ENCODE measurements at places on chromosomes 5 and 9.

DNA sequence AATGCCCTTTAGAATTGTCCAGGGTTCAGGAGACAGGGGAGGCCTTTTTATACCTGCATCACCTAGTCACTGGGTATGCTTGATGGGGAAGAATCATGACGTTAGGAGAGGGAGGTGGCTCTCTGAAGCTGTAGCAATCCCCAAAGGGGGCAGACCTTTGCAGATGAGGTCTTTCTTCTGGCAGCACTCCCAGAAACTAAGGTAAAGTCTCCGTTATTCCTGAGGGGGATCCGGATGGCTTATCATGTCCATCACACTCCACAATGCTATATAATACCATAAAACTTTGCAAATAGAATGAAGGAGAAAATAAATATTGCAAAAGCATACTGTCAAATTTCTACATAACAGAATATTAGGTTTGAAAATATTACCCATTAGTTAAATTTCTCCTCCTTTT lies 21.5 kb upstream of the CAST start:
- no peak for ATAC-seq

- no peak for ATAC-seq
These were observed 209.0 kb upstream of the RPS23 start for GRCh38 chr5:82487131-82487530.

- ATAC-seq, result no peak
These were observed 88.6 kb downstream of the ZFAND5 start for GRCh38 chr9:72276429-72276828.

- no peak for ATAC-seq
These were observed 19.9 kb upstream of the PRXL2C start for GRCh38 chr9:96674906-96675538.

DNA sequence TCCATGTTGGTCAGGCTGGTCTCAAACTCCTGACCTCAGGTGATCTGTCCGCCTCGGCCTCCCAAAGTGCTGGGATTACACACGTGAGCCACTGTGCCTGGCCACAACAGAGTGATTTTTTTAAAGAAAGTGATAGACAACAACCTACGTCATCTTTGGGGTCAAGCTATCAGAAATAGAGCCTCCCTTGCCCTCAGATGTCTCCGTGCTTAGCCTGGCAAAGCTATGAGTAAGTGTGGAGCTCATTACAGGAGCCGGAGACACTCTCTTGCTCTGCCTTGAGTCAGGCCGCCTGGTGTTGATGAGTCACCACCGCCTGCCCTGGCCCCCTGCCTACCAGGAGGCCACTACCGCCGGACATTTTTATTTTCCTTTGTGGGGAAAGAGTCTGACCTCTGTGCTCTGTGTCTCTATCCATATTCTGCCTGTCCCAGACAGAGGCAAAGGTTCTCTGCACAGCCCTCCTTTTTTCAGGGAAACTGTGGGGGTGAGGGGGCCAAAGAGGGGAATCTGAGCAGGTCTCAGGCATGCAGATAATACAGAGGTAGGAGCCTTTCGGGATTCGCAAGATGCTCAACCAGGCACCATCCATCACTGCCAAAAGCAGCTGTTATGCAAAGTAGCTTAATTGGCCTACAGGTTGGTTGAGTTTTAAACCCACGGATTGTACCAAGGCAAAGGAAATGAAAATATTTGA lies 123.7 kb upstream of the CPEB4 start:
- no peak for ATAC-seq

GRCh38 chr5:117488976-117489500 lies 914.4 kb upstream of the SEMA6A start:
- ATAC-seq, result no peak

DNA sequence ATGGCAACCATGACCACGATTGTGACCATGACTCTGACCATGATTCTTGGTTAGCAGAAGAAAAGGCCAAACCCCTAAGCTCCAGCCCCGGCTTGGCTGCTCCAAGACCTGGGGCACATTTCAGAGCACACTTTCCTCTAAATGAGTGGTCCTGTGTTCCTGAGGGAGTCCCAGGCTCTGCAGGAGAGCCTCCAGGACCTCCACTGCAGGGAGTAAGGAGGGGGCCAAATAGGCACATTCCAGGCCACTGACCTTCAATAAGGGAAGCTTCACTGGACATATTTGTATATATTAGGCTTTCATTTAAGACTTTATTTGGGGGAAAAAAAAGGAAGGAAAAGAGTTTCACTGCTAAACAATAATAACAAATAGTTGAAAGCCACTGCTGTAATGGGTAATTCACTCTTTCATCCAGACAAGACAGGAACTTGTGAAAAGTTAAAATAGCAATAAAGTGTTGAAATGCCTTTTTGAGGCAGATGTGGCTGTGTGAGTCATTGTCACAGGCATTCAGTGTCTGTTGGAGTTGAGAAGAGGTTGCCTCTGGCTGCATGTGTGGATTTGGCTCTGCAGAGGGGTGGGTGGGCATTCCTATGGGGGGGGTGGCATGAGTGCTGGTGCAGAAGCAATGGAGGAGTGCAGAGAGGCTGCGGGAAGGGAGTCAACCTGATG lies 63.9 kb upstream of the TGFBR1 start:
- ATAC-seq, result no peak

GRCh38 chr9:133605856-133606707 lies 3.1 kb downstream of the FAM163B start:
- ATAC-seq, result no peak

- ATAC-seq, result no peak
These were observed 4.5 kb downstream of the BAAT start for GRCh38 chr9:101380295-101380694.

- no peak for ATAC-seq
These were observed 55.4 kb downstream of the HINT1 start for GRCh38 chr5:131109540-131110255.

DNA sequence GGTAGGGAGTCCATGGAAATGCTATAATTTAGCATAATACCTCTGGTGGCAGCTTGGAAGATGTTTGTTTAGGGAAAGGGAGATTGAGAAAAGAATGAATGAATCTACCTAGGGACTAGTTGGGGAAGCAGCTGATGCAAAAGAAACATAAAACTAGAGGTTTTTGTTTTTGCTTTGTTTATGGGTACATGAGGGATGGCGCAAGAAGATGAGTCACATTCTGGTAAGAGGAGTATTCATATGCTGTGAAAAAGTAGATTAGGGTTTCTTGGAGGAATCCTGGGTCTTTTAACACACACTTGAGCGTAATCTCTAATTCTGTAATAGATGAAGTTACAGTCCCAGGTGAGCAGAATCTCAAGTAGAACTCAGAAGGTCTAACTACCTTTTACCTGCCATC lies 17.1 kb downstream of the C9orf43 start:
- ATAC-seq, result no peak

DNA sequence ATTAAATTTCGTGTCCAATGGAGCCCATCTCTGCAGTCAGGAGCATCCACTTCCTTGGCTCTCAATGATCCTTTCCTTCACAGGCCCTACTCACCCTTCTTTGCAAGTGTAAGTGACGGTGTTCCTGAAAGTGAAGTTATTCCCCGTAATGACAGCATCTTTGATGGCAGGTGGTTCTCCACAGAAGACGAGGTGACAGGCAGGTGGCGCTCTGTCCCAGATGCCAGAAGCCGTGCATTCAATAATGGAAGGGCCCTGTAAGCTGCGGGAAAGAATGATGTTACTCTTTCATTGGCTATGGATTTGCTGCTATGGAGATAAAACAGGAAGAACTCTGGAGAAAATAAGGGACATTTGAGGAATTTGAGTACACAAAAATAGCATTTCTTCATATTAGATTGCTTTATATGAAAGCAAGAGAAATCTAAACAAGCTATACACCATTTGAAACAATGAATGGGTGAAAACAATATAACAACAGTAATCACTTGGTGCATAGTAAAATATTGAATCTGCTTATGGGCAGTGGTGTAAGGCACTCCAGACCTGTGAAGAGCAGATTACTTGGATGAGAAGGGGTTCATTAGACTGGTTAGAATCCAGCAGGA lies 89.9 kb upstream of the TXNDC8 start:
- no peak for ATAC-seq

DNA sequence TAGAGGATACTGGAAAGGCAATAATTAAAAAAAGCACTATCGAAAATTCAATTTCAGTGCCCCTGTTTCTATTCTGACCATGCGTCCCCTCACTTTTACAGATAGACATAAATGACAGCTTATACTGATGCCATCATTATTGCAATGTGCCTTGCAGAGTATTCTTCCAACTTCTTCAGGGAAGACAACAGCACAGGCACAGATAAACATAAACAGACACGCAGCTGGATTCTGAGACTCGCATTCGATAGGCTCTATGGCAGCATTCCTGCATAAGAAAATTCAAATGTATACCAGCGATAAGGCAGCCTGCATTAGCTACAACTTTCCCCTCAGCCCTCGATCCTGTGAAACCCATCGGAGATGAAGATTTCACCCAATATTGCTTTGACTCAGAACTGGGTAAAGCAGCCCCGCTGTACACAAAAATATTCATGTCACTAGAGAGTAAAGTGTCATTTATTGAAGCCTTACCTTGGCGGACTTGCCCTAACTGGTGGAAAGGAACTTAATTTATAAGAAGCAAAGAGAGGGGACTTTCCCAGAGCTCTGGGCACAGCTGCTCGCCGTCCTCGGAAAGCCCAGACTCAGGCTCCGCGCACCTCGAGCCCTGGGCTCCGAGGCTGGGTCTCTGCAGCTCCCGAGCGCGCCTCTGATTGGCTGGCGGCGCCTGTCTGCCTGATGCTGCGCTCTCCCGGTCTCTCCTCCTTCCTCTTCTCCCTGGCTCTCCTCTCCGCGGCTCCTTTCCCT lies at the start of gene CDH18:
TSS of gene CDH18 (minus strand) at position 589 of the 750 bp plus-strand sequence. CDS start 149,214 bp downstream, outside the sequence.
- no peak for ATAC-seq

- no peak for ATAC-seq
These were observed 158.9 kb upstream of the KLF9 start for GRCh38 chr9:70573308-70573707.

GRCh38 chr5:179680780-179681401 lies at the start of gene CBY3:
CBY3 (minus strand) TSS chr5:179681034; CDS start chr5:179680918, 116 bp downstream.
- ATAC-seq, result no peak

- ATAC-seq, result no peak
These were observed 26.2 kb downstream of the TYRP1 start for GRCh38 chr9:12719431-12719830.

DNA sequence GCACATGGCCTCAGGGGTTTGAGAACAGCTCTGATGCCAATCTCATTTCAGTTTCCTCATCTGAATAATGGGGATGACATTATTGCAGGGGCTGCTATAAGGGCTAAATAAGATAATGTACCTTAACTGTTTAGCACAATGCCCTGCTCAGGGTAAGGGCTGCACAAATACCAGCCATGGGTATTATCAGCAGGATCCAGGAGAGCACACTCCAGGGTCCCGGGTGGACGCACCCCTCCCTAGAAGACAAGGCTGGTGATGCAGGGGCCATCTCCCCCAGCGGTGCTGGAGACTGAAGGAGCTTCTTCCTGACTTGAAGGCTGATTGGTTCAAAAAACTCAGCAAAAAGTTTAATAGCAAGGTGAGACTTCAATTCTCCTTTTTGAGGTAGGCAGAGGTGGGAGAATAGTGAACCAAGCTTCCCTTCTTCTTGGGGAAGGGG lies 2.7 kb upstream of the CXXC5 start:
- ATAC-seq, result no peak

- ATAC-seq, result no peak
These were observed 660.3 kb downstream of the TLR4 start for GRCh38 chr9:118364266-118365106.

- no peak for ATAC-seq
These were observed 161.5 kb downstream of the CRB2 start for GRCh38 chr9:123517512-123517911.

DNA sequence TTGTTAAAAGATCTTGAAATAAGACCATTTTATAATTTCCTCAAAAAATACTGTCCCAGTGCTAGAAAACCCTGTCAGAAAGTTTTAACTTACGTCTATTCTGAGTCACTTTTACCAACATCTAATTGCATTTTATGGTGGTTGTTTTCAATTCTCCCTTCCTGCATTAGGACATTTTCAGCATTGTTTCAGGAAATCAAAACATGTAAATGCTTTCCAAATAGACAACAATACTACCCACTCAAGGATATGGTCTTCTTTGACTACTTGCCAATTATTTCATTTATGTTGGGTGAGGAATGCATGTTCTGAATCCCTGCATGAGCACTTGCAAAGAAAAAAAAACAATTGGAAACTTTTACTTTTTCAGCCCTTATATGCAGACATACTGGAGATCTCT lies 284.6 kb upstream of the PDE4D start:
- ATAC-seq, result no peak

DNA sequence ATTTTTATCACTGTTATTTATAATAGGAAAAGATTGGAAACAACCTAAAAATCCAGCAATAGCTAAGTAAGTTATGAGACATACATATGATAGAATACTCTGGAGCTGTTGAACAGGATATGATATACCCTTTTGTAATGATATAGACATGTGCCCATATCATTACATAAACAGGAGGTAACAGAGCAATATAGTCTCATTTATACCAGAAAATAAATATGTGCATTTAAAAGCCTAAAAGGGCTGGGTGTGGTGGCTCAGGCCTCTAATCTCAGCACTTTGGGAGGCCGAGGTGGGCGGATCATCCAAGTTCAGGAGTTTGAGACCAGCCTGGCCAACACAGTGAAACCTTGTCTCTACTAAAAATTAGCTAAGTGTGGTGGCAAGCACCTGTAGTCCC lies 2.3 kb upstream of the FABP6 start:
- ATAC-seq, result no peak

DNA sequence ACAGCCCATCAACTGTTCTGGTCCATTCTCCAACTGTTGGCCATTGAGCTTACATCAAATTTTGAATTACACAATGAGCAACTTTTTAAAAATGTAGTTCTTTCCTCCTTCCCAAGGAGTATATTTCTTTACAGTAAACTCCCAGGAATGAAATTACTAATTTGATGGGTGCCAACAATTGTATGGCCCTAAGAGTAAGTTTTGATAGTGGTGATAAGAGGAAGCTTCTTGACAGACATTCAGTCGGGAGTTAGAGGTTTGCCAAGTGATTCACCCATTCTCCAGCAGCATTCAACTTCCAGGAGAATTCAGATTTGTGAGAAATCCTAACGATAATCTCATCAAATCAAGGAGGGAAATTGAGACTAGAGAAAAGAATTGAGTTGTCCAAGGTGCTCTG lies 579.9 kb downstream of the ACTL7B start:
- ATAC-seq, result no peak

DNA sequence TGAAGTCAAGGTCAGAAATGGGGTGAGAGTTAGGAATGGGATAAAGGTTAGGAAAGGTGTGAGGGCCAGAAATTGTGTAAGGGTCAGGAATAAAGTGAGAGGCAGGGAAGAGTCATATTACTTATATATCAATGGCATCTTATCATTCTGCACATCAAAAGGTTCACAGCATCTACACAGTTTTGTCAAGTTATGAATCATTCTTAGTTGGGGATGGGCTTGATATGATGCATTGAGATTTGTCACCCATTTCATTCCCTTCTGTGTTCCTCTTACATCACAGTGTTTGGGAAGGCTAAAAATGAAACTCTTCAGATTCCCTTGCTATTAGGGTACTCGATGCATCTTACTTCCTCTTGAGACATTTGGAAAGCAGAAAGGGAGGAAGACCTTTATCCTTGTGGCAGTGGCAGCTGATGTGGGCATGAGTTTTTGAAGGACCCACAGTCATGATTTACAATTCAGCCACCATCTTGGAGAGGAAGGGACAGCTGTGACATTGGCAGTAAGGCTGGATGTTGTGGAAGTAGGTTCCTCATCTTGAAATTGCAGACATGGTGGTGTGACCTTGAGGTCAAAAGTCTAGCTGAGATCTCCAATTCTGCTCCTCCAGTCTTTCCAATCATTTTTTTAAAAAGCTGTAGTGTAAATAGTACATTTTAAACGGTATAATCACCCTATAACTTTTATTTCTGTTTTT lies 24.2 kb upstream of the NPR3 start:
- ATAC-seq, result no peak
